CD4-positive, alpha-beta memory T cell (primary cell): ENCODE measurements at places on chromosomes 3 and 15.

DNA sequence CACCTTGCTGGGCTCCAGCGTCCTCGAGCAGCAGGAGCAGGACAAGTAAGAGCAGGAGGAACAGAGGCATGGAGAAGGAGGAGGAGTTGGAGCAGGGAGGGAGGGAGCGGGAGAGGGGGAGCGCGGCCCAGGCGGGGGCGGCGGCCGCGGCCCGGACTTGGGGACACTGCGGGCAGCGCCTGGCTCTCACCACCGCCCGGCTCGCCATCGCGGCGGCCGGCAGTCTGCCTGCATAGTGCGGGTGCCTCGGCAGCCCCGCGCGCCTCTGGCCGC, 440 bp downstream of the DCBLD2 start:
- no peak for DNase-seq

DNA sequence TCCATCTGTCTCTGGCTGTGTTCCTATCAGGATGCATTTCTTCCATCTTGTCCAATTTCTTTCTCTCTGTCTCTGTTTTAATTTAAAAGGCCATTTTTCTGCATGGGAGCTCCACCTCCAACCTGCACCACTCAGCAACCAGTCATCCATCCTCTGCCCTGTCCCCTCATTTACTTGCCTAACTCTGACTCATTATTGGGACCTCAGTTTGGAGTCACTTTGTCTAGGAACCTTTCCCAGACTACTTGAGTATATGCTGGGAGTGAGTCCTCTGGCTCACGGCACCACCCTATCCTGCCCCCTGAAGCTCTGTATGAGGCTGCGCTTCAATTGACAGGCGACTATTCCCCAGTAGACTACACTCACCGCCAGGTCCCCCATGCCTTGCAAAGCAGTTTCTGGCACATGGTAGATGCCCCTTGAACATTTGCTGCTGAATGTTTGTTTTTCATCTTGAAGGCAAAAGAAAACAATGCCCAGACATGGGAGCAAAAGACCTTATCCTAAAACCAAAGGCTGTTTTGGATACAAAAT, 513.3 kb upstream of the CFAP20DC start:
- DNase-seq = no peak

GRCh38 chr3:143031327-143031726, 30.0 kb downstream of the U2SURP start:
- DNase-seq = no peak

DNA sequence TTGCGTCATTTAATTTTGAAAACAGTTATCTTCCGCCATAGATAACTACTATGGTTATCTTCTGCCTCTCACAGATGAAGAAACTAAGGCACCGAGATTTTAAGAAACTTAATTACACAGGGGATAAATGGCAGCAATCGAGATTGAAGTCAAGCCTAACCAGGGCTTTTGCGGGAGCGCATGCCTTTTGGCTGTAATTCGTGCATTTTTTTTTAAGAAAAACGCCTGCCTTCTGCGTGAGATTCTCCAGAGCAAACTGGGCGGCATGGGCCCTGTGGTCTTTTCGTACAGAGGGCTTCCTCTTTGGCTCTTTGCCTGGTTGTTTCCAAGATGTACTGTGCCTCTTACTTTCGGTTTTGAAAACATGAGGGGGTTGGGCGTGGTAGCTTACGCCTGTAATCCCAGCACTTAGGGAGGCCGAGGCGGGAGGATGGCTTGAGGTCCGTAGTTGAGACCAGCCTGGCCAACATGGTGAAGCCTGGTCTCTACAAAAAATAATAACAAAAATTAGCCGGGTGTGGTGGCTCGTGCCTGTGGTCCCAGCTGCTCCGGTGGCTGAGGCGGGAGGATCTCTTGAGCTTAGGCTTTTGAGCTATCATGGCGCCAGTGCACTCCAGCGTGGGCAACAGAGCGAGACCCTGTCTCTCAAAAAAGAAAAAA, 1.2 kb downstream of the B2M start:
- DNase-seq = peak; percentile 84

DNA sequence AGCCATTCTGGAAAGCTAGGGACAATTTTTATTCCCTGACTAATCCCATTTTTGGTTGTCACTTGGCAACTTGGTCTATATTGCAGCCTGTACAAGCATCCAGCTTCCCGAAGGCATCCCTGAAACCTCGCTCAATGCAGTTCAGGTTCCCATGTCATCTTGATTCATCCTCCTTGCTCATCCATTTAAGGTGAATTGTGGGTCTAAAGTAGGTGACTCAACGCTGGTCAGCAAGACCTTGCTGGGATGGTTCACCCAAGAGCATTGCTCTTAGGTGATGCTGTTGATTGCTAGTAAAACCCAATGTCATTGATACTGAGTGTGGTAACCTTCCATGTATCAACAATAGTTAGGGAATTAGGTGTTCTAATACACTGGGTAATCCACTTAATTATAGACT, 13.1 kb upstream of the RAB8B start:
- no peak for DNase-seq

DNA sequence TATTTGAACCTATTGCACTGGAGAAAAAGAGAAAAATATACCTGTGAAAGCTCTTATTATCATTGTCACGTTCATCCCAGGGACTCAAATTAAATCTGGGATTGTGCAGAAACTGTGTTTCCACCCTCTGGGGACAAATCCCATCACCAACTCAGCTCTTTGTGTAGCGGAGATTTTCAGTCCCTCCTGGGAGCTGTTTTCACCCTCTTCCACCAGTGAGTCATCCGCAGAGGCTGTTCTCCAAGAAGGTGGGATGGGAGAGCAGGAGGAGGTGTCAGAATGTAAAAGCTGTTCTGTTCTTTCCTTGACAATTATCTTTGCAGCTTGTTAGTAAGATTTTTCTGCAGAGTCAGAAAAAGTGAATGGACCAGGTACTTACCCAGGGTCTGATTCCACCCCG, 28.0 kb downstream of the SV2B start:
- DNase-seq = no peak

- DNase-seq = no peak
These were observed 235.6 kb downstream of the CLSTN2 start for GRCh38 chr3:140170612-140171011.

- no peak for DNase-seq
These were observed 84.4 kb upstream of the MEX3B start for GRCh38 chr15:82130248-82130647.

DNA sequence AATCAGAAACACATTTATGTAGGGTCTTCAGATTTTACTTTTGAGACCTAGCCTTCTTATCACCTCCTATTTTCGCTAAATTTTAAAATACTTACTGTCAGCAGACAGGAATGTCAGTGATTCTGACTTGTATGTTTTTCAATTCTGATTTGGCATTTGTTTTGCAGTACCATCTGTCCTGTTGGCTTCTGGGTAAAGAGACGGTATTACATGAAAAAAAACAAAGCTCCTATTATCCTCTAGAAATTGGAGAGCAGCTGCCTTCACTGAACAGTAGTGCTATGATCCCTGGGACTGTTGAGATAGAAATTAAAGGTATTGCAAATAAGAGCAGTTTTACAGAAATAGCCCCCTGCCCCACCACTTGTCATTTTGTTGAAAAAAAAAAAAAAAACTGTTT, 8.4 kb downstream of the ARMC8 start:
- DNase-seq = no peak

DNA sequence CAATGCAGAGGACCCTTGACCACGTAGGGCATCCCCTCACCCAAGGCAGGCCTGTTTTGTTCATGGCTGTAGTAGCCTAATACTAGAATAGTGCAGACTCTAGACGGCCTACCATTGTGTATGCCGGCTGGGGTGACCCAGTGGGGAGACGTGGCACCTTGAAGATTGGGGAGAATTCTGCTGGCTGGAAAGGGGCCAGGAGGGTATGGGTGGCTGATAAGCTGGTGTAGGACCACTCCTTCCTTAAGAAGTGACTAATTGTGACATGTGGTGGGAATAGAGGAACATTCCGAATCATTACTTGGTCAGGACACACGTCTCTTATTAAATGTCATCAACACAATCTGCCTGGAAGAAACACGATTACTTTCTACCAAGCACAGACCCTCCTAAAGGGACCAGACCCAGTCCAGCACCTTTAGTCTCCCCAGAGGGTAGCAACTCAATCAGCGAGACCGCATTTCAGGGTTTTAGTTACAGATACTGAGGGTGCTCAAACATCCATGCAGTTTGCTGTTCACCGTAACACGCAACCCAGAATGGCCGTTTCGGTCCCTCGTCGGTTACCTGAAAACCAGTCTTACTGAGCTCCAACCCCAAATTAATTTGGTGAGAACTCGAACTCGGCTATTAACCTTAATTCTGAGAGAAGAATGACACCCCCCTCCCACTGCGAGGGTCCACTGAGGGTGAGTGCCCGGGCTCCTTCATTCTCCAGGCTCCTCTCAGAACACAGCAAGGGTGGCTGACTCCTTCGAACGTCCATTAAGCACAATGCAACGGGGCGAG, 1.6 kb upstream of the KLF13 start:
- no peak for DNase-seq

DNA sequence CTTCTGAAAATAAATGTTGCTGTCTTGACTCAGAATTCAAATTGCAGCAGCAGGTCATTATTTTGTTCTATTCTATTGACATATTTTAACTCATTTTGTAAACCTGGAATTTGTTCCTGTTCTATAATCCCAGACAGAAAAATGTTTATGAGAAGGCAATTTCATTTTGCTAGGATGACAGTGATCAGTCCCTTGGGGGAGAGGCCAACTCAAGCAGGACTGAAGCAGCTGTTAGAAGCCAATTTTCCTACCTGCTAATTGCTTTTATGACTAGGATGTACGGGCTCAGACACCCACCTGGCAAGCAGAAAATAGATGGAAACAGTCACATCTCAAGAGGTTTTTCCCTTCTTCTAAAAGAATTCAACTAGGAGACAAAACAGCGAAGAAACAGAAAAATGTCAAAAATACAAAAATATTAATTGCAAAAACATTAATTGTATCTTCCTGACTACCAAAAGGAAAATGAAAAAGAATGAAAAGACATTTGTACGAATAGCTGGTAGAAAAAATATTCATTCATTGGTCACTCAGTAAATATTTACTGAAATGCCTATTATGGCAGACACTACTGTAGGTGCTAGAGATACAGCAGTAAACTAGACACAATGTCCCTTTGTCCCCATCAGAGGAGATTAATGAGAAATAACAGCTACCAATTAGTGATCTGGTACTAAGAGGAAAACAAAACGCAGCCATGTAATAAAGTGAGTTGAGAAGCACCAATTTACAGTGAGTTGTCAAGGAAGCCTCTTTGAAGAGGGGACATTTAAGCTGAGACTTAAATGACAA, 73.5 kb downstream of the PEAK1 start:
- DNase-seq = no peak
